Left lobe of liver (tissue), 2 donors: ENCODE measurements at places on chromosomes 1 and 21. TPM values are rescaled to one million over a fixed set of nuclear protein-coding genes. Genes with fewer than 3 reads are reported as not detected.

- DNase-seq: no peak
These were observed 2.1 kb downstream of the MYBPH start for GRCh38 chr1:203173566-203173965.

The KCNK1 gene
- total RNA-seq: 1.1 TPM

DNA sequence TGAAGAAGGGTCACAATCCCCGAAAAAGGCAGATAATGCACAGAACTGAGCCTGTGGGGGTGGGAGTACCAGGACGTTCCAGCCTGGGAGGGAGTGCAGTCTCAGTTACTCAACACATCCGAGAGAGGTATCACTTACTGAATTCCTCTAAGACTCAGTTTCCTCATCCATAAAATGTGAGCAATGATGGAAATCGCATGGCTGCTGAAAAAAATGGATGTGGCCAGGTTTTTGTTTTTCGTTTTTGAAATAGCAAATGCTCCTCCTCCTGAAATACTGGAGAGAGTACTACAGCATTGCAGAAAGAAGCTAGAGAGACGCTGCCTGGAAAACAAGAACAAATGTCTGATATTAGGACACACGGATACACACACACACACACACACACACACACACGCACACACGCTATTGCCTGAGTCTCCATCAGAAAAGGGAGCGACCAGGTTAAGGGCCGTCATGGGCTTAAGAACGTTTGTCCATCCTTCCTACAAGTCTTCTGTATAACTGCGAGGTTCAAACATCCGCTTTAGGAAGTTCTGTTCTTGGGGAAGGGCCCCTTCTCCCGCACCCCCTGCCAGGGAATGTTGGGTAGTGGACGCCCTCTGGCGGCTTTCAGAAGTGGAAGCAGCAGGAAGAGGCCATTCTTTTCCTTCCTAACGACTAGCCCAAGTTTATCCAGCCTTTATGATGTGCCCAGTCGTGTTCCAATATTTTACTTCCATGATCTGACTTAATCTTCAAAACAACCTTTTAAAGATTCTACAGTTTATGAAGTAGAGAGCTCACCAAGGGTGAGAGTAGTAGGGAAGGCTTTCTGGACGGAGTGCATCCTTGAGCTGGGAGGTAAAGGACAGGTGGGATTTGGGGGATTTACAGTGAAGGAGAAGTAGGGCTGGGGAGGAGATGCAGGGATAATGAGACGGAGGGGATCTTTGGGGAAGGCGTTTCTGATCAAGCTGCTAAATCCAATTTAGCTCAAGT lies 699 bp upstream of the NES start:
- no peak for DNase-seq

The IGSF9 gene
- total RNA-seq: 17.0 TPM

- no peak for DNase-seq
These were observed 122.2 kb upstream of the ADGRL4 start for GRCh38 chr1:79128722-79129121.

GRCh38 chr21:46006547-46007491 lies 25.2 kb downstream of the COL6A1 start:
- DNase-seq: peak; percentile 41

DNA sequence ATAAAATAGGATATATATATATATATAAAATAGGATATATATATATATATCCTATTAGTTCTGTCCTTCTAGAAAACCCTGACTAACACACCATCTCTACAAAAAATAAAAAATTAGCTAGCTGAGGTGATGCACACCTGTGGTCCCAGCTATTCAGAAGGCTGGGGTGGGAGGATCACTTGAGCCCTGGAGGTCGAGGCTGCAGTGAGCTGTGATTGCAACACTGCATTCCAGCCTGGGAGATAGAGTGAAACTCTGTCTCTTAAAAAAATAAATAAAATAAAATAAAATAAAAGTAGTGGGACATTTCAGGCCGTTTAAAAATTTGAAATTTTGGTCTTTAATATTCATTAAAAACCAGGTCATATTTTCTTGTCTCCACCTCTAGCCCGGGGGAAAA lies 4.2 kb upstream of the RRP1 start:
- DNase-seq: no peak

- DNase-seq: no peak
These were observed 497 bp upstream of the FUCA1 start for GRCh38 chr1:23868557-23869016.
